ENCODE measurements at places on chromosomes 11 and 22. TPM values are rescaled to one million over a fixed set of nuclear protein-coding genes. Genes with fewer than 3 reads are reported as not detected.

GRCh38 chr22:49961005-49961600 is 531 bp downstream of the PIM3 start:
- DNase-seq = peak; percentile 56

DNA sequence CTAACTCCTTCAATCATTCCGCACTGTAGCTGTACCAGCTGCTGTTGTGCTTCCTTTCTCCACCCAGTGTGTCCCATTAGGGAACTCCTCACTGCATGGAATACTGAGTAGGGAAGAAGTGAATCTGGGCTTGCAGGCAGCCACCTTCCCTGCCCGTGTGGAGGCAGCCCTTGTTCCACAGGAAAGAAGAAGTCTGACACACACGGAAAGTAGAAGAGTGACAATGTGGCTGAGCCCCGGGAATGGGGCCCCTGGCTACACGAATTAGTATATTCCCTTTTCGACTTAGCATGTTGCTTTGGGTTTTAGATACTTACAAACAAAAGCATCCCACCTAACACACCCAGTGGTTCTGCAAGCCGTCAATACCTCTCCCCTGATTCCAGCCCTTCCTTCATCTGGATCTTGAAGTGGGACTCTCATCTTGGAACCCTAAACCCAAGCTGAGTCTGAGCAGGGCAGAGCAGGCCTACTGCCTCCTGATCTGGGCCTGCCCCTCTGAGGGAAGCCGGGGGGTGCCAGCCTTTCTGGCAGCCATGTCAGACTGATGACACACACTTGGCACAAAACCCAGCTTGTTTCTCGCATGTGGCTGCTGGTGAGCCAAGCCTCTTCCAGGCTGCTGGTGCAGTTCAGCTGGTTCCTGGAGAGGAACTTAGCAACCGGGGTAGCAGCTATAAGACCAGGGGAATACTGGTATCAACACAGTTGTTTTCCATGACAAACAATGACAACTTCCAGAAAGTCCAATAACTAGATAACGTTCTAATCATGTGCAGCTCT is 71.6 kb downstream of the C11orf58 start:
- DNase-seq = no peak

Gene HORMAD2
- total RNA-seq = not detected

- DNase-seq = no peak
Observed at GRCh38 chr11:133621611-133622010, 89.3 kb upstream of the OPCML start.

DNA sequence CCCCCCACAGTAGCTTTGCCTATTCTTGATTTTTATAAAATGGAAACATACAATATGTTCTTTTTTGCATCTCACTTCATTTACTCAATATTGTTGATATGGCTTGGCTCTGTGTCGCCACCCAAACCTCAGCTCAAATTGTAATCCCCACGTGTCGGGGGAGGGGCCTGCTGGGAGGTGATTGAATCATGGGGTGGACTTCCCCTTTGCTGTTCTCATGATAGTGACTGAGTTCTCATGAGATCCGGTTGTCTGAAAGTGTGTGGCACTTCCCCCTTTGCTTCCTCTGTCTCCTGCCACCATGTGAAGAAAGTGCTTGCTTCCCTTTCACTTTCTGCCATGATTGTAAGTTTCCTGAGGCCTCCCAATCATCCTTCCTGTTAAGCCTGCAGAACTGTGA is 431.3 kb downstream of the MN1 start:
- DNase-seq = no peak

GRCh38 chr22:46508491-46508999 is 28.9 kb downstream of the CELSR1 start:
- peak; percentile 30 for DNase-seq

All from GM23338 (cell line).